Stimulated activated CD8-positive, alpha-beta memory T cell treated with anti-CD3 and anti-CD28 coated beads, Interleukin-15, amount 100 ng/mL, for 24 hours (primary cell): ENCODE measurements at places on chromosomes 12 and 14.

DNA sequence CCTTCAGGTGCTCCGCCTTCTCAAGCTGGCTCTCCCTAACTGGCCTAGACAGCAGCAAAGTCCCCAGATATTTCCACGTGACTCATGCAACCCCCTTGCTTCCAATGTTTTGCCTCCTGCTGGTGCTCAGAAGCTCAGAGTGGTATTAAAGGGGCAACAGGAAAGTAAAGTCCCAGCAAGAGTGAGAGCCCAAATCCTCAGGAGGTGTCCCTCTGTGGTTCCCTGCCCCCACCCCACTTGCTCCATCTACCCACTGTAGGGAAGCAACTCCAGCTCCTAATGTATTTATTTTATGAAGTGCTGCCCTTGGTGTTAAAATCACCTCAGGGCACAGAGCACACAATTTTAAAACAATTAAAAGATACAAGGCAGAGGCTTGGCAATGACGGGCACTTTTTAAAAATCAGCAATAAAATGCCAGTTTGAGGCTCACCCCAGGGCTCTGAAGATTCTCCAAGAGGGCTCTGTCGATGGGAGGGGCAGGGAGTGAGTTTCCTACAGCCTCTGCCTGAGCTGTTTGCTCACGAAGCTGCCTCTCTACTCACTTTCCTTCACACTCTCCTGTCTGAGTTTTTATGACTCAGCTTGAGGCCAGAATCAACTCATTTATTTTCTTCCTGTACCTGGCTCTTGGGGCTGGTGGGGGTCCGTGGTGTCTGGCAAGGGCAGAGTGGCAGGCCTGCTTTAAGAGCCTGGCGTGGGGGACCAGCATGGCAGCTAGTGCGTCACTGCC is 81.9 kb upstream of the MAX start:
- no peak for DNase-seq

- no peak for DNase-seq
Measured at GRCh38 chr14:79727900-79728299, 483.4 kb downstream of the DIO2 start.

- no peak for DNase-seq
Measured at GRCh38 chr12:131163189-131163738, 209.6 kb downstream of the ADGRD1 start.

- DNase-seq = no peak
Measured at GRCh38 chr14:61076556-61076955, 95.5 kb downstream of the SLC38A6 start.
